Right renal pelvis (tissue), 4 donors: ENCODE measurements at places on chromosomes 12 and 14. TPM values are rescaled to one million over a fixed set of nuclear protein-coding genes. Genes with fewer than 3 reads are reported as not detected.

GRCh38 chr12:52870361-52871290 is 21.8 kb upstream of the KRT78 start:
- DNase-seq = no peak

DNA sequence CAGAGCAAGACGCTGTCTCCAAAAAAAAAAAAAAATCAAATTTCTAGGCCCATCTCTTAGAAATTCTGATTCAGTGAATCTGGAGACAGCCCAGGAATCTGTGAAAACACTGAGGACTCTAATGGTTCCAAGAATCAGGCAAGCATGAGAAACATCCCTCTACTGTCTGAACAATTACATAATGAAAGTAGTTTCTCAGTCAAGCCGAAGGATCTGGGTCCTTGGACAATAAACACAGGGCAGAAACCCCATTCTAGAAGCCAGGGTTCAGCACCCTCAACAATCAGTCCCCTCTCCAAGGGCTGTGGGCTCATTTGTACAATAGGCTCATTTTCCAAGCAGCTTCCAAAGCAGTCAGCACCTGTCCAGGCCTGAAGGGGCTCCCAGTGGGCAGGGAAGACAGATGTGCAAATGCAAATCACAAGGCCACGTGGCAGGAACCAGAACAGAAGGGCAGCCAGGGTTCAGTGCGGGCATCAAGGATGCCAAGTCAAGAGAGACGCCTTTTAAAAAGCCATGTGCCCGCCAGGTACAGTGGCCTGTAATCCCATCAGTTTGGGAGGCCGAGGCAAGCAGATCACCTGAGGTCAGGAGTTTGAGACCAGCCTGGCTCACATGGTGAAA is 96.1 kb downstream of the KSR2 start:
- no peak for DNase-seq

ZNF26 gene
- polyA plus RNA-seq = 13.0 TPM

- DNase-seq = no peak
These were observed 61.6 kb upstream of the MED13L start for GRCh38 chr12:116339062-116339461.

DNA sequence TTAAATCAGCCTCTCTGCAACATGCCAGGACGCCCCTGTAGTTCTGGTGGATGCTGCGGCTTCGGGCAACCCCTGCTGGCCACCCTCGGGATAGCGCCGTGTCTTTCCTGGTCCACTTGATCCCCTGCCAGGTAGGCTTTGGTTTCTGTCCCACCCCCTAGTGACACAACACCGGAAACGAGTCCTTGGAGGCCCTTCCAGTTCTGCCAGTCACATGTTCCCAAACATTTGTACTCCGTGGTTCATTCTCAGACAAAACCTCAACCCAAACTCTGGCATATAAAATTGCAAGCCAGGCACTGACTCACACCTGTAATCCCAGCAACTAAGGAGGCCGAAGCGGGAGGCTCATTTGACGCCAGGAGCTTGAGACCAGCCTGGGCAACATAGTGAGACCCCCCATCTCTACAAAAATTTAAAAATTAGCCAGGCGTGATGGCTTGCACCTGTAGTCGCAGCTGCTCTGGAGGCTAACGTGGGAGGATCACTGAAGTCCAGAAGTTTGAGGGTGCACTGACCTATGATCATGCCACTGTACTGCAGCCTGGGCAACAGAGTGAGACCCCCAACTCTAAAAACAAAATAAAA is 37.0 kb downstream of the RASAL1 start:
- DNase-seq = no peak

GRCh38 chr12:4984344-4984743 is 59.3 kb upstream of the KCNA5 start:
- no peak for DNase-seq

SOCS4 gene
- polyA plus RNA-seq = 22.2 TPM

HHIPL1 gene
- polyA plus RNA-seq = 1.7 TPM

DNA sequence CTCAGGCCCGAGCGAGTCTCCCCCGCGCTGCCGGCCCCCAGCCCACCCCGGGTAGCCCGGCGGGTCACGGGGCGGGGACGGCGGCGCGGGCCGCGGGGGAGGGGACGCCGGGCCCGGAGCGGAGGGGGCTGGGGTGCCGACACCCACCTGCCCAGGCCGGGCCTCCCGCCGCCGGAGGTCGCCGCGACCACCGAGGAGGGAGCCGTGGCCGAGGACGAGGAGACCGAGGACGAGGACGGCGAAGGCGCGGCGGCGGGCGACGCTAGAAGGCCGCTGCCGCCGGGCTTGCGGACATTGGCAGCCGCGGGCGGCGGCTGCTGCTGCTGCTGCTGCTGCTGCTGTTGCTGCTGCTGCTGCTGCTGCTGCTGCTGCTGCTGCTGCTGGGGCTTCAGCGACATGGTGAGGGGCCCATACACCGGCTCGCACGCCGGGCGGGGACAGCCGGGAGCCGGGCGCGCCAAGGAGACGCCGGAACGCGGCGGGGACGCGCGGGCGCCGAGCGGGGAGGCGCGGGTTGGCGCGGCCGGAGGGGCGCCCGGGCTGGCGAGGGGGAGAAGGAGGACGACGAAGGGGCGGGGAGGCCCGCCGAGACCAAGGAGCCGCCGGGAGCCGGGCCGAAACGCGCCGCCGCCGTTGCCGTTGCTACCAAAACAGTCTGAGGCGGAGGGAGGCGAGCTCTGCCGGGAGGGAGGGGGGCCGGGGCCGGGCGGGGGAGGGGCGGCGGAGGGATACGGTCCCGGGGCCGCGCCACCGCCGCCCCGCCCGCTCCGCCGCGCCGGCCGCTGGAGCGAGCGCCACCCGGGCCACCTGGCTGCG is at the start of gene ATXN2:
TSS of gene ATXN2 (minus strand) at position 679 of the 816 bp plus-strand sequence. CDS start at position 398, 281 bp downstream.
- peak; percentile 48 for DNase-seq

DNA sequence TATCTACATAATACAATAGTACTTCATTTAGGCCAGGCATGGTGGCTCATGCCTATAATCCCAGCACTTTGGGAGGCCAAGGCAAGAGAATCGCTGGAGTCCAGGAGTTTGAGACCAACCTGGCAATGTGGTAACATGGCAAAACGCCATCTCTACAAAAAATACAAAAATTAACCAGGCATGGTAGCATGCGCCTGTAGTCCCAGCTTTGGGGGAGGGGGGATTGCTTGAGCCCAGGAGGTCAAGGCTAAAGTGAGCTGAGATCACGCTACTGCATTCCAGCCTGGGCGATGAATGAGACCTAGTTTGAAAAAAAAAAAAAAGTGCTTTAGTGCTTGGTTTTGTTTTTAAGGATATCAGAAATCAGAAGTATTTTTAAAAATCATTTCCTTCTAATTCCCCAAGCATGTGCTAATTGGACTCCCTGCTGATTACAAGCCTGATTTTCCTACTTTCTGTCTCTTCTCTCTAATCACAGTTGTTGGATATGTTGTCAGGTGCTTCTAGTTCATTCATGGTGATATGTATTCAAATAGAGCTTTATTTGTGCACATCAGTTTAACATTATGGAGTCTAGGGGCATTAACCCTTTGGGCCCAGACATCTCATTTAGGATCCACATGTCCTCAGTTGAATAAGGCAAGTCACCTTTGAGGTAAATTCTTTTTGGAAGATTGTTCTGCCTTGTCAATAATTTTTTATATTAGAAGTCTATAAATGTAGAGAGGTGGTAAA is 7.0 kb upstream of the KRAS start:
- no peak for DNase-seq

DNA sequence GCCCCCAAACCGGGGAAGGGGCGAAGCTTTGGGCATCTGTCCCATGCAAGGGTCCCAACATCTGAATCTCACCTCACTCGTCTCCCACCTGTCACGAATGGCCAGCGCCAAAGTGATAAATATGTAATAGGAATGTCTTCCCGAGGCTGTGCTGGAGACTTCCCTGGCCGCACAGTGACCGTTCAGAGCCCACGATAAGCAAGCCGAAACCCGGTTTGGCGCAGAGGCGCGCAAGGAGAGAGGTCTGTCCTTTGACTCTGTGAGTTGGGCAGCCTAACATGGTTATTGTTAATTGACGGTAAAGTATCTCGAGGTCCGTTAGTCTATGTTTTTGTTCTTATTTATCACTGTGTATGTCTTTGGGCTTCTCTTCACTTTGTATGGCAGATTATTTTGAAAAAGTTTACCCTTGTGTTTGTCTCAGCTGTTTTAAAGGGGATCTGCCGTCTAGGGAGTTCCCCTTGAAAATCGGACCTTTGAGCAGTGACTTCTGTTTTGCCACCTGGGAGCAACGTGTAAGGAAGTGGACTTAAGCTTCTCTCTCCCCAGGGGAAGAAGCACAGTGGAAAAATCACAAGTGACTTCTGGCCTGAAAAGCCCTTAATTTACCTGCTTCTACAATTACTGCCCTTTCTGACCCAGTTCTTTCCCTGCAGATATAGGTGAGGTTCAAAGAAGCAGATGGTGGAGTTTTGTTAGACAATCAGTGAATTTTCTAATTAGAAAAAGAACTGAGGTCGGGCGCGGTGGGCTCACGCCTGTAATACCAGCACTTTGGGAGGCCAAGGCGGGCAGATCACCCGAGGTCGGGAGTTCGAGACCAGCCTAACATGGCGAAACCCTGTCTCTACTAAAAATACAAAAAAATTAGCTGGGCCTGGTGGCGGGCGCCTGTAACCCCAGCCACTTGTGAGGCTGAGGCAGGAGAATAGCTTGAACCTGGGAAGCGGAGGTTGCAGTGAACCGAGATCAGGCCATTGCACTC is 1.1 kb upstream of the TM9SF1 start:
- no peak for DNase-seq

GRCh38 chr12:21850419-21850818 is 75.9 kb upstream of the KCNJ8 start:
- DNase-seq = no peak

MIP gene
- polyA plus RNA-seq = not detected

CLEC2A gene
- polyA plus RNA-seq = not detected

- no peak for DNase-seq
These were observed 67.7 kb upstream of the CD163 start for GRCh38 chr12:7571257-7571656.

DNA sequence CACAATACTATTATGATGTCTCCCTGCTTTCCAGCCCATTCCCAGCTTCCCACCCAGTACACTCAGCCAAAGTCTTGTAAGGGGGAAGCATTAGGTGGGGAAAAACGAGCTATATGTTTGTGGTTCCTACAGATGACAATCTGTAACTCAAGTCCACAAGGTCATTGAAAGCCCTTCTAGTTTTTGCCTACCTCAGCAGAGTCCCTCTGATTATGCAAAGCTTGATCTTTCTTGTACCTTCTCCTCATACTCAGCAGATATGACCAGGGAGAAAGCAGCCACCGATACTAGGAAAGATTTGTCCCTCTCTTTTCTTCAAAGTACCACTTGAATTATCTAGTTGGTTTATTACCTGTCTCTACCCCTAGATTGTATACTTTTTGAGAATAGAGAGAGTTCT is 10.6 kb downstream of the CMAS start:
- no peak for DNase-seq

DNA sequence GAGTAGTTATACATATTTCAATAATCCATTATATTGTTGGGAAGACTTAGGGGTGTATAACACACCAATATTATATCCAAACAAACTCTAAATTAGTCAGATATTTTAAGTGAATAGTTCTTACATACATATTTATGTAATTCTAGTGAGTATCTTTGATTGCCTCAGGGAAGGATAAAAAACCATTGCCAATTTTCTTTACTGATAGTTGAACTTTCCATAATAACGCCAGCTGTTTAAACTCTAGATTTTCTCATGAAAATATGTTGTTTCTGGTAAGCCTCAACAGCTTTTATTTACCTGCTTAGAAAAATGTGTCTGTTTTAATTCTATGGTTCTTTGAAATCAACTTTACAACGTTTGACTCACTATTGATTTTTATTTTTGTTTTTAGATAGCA is 959.6 kb upstream of the NOVA1 start:
- no peak for DNase-seq

GRCh38 chr14:54658836-54659235 is 91.9 kb downstream of the SAMD4A start:
- no peak for DNase-seq

DNA sequence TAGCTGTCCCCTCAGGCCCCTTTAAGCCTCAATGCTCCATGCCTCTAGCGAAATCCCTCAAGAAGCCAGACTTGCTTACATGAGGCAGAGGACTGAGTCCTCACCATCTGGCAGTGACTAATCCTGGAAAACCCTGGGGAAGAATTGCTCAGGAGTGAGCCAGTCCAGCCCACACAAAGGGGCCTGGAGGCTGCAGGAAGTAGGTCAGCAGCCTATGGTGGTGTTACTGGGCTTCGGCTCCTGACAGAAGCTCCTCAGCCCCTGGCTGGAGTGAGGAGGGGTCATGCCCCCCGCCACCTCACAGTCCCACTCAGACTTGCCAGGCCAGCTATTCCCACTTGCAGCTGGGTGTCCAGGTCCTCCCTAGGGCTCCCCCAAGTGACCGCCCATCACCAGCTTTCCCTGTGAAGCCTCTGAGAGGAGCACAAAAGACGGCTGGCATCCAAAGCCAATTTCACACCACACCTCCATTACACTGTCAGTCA is 250.5 kb downstream of the DPF3 start:
- DNase-seq = no peak

C14orf180 gene
- polyA plus RNA-seq = not detected

SLC7A8 gene
- 96.3 TPM for polyA plus RNA-seq

- DNase-seq = no peak
These were observed 135.4 kb upstream of the MDM1 start for GRCh38 chr12:68467514-68467913.

GRCh38 chr12:65962921-65963861 is 138.9 kb downstream of the HMGA2 start:
- DNase-seq = no peak

DNA sequence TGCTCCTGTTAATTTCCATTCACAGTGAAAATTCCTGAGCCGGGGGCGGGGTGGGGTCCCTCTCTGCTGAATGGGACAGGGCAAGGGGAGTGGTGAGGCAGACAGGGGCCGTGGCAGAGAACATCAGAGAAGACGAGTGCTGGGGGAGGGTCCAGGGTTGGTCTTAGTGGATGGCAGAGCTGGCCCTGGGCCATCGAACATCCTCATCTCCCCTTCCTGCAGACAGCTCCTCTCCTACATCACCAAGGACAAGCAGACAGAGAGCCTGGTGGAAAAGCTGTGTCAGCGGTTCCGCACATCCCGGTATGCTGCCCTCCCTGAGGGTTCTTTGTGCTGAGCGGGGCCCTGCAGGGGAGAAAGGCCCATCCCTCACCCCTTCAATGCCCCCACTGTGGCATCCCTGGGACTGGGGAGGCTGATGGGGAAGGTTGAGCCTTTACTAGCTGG is 5.0 kb upstream of the GAPDH start:
- DNase-seq = no peak

DNA sequence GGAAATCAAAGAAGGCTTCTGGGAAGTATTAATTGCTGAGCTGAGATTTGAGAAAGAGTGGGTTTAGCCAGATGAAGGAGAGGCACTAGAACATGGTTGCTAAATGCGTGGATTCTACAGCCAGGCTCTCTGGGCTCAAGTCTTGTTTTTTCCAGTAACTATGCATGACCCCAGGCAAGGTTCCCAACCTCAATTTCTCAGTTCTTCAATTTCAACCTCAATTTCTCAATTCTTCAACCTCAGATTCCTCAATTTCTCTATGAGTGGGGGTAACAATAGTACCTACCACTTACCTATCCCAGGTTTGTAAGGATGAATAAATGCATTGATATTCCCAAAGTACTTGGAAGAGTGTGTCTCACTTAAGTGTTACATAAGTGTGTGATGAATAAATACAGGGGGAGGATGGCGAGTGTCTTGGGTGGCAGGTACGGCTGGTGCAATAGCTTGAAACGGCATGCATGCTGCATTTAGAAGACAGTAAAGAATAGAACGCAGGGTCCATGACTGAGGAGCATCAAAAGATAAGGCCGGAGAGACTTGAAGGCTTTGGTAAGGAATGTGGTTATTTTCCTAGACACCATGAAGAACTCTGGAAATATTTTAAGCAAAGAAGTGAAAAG is 149.1 kb upstream of the ATP2B1 start:
- no peak for DNase-seq

GRCh38 chr12:92185052-92185451 is 39.4 kb upstream of the BTG1 start:
- no peak for DNase-seq
